Posterior cingulate gyrus (tissue), 11 donors: ENCODE measurements at places on chromosomes 2 and 18.

- DNase-seq, result no peak
Measured at GRCh38 chr2:174492963-174493431, 6.2 kb upstream of the GPR155 start.

GRCh38 chr2:45337481-45337880 lies 273.6 kb downstream of the SRBD1 start:
- DNase-seq, result no peak

- DNase-seq, result no peak
Measured at GRCh38 chr2:179331061-179331460, 66.4 kb upstream of the SESTD1 start.

- no peak for DNase-seq
Measured at GRCh38 chr18:35028536-35028935, 12.7 kb upstream of the MAPRE2 start.

GRCh38 chr18:11024928-11025669 lies 124.3 kb downstream of the PIEZO2 start:
- no peak for DNase-seq

DNA sequence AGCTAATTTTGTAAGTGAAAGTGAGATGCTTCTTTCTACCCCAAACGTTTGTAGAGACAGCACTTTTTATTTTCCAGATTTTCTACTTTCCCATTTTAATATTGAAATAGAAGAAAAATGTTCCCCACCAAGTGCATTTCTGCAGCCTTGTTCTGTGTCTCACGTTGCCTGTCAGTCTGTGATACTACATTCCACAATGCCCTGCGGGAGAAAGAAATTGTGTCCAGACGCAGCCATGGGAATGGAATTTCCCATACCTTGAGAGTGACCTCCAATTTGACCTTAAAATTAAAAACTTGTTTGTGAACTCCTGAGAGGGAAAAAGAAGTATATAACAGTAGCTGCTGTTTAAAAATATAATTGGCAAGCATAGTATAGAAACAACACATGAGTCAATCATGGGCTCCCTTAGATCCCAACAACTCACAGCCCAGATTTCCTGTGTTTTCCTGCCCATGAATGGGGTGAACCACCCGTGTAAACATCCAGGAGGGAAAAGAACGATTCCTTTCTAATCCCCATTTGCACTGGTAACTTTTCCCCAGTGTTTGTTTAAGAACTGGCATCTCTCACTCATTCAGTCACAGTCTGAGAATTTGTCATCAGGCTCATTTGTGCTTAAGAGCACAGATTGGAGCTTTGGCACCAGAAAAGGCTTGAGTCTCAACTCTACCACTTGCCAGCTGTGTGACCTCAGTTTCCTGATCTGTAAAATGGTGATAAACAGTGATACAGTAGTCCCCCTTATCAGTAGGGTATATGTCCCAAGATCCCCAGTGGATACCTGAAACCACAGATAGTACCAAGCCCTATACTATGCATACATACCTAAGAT lies 166.1 kb upstream of the ZNF521 start:
- DNase-seq, result no peak
